ENCODE measurements at places on chromosomes 4 and X.

DNA sequence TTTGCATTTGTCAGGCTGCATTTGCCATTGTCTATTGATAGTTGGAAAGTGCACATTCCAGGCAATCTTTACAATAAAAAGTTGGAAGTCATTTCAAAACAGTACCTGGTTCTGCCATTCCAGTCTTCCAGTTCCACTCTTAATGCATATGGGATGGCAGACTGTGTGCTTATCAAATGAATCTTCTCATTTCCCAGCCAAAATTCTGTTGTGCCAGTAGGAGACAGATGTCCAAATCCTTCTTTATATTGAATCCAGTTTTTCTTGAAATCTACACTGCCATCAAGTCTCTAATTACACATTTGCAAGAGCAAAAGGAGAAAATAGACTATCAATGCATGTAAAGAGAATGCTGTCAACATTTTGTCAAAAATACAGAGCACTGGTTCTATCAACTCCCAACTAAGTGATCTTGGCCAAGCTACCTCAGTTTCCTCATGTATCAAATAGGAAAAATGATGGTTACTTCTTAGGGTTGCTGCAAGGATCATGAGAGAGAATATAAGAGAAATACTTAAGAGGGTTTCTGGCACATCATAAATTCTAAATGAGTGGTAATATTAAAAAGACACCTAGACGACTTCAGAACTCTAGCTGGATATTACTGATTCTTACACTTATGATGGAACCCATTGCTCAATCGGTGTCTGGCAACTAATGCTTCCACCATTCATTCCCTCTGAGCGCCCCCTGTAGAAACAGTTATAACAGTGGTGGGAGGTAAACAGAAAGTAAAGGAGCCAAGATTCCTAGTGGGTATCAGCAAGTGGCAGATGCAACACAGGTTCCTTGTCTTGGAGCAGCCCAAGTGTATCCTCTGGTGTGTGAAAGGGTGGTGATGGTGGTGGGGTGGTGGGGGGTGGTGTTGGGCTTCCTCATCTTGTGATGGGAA is 3.8 kb downstream of the FGG start:
- no peak for DNase-seq

DNA sequence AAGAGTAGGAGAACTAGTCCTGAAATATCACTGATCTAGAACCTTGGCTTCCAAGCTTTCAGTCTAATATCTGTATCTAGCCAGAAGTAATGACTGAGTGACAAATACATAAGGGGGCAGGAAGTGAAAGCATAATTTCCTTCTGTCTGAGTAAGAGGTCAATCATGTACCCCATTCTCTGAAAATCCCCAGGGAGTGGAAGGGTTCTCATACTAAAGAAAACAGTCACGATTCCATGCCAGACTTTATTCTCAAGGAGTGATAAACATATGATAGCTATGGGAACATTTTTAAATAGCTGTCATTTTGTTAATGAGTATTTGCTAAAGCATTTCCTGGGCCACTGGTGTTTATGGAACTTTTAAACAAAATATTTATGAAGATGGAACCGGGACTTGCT is 308.5 kb downstream of the ARHGAP24 start:
- no peak for DNase-seq

GRCh38 chr4:1756079-1756478 is 34.8 kb downstream of the TACC3 start:
- DNase-seq: no peak

DNA sequence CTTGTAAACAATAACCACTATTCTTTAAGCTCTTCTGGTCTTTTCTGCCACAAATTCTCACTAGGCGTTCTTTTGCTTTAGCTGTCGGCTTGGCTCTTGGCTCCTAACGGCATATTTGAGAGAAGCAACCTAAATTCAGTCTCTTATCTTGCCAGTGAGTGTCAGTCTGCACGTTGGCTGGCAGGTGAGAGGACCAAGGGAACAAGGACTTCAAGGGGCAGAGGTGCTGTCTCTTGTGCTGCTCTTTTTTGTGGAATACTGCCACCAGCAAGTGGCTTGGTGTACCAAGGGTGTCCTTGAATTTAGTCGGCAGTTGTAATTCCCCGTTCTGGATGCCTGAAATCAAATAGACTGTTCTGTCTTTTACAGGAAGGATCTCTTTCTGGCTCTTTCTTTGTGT is 77.8 kb upstream of the SLC4A4 start:
- DNase-seq: no peak

DNA sequence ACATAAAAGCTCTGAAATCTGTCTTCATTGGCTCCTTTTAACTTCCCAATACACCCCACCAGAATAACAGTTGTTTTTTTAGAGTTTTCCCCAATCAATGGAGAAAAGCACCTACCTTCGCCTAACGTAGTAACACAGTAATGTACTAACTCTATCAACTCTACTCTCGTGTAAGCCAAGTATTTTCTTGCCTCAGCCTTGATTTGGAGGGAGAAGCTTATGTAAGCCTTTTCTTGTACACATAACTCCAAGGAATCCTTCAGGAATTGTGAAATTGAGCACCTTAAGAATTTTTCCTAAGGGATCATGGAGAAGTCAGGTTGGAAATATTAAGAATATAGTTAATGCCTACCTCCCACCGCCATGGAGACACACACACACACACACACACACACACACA is 181.2 kb downstream of the RAPGEF2 start:
- DNase-seq: no peak

DNA sequence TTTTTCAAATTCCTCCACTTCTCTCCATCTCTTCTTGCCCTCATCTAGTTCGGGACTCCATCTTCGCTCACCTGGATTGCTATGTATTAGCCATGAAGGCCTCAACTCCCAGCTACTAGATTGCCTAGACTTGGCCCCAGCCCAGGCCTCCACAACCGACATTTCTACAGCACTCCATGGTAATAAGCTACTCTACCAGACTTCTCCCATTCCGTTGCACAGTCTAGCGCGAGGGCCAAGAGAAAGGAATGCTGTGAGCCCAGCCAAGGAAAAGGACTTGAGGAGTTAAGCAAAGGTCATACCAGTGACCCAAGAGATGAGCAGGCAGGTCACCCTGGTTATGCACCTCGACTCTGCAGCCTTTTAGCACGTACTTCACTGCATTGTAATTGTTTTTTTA is 75.6 kb downstream of the SOWAHB start:
- no peak for DNase-seq

- DNase-seq: no peak
Observed at GRCh38 chr4:159240687-159241086, 137.8 kb downstream of the RAPGEF2 start.

GRCh38 chr4:101326576-101326975 is 20.8 kb downstream of the PPP3CA start:
- no peak for DNase-seq

- DNase-seq: no peak
Observed at GRCh38 chrX:24023972-24024669, 2.9 kb downstream of the KLHL15 start.

GRCh38 chr4:26763063-26763462 is 97.6 kb upstream of the STIM2 start:
- DNase-seq: no peak

DNA sequence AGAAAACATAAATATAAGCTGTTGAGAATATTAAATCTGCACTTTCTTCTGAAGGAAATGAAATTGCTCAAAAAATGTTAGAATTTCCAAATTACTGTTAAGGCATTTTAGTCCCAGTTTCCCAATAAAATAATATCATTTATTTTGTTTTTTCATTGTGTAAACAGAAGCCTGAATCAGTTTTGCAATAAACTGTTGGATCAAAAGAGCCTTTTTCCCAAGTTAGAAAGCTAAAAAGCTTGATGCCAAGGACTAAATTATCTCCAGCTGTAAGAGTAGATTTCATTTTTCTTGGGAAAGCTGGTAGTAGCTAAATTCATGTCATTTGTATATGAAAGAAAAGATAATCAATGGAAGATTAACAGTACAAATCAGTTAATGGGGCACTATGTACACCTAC is 95.8 kb downstream of the RNF150 start:
- no peak for DNase-seq
